Effector CD8-positive, alpha-beta T cell (primary cell): ENCODE measurements at places on chromosomes 12 and 14.

DNA sequence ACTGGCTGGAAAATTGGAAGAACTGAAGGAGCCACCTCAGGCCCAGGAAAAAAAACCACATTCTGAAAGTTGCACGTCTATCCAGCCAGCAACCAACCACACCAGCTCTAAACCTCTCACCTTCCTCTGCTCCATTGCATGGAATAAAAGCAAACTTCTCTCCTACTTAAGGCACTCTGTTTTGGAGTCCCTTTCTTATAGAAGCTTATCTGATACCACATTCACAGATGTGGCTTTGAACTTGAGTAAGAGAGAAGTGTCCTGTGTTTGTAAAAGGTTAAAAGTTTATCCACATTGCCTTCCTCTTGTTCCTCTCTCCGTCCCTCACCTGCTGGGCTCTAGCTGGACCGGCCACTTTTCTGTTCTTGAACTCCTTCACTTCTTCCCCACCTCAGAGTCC is 99.6 kb upstream of the PLXNC1 start:
- no peak for DNase-seq

- DNase-seq: no peak
These were observed 10.4 kb upstream of the SALL2 start for GRCh38 chr14:21536418-21537089.

DNA sequence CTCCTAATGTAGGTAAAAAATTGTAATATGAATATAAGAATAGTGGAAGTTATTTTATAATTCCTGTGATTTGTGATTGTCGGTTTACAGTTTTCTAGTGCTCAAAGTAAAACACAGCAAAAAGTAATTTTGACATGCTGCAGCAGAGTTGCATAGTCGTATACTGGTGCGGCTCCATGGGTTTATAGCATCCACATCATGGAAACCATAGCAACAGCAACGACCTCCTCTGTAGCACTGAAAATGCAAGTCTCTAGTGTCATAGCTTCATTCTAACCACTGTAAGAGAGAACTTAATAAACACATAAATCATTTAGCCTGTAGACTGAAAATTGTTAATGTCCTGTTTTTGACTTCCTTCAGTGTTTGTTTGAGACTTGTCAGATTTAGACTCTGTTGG is 574.3 kb downstream of the KCNH5 start:
- DNase-seq: no peak

DNA sequence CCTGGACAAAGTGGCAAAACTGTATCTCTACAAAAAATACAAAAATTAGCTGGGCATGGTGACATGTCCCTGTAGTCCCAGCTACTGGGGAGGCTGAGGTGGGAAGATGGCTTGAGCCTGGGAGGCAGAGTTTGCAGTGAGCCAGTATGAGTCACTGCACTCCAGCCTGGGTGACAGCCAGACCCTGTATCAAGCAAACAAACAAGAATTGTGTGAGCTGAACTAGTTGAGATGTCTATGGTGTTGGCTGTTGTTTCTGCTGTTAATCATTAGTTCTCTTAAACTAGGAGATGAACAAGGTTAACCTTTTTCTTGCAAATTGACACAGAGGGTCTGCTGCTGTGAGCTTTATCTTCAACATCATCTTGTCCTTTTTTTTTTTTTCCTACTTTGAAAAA is 23.6 kb downstream of the RASSF3 start:
- DNase-seq: no peak

DNA sequence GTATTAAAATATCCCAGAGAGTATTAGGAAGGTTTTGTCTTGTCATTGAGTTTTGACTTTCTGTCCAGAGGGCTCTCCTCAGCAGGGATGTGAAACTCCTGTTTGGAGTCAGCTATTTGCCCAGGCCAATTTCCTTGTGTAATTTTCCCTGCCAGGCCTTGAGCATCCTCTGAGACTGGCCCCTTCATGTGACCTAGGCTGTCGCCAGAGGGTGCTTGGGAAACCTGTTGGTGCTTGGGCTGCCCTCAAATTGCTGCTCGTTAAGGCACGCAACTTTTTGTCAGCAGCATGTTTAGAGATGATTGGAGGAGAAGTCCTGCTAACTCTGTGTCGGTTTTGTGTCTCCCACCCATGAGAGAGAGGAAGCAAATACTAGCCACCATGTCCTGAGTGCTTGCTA is 39.1 kb downstream of the IQSEC3 start:
- DNase-seq: no peak

DNA sequence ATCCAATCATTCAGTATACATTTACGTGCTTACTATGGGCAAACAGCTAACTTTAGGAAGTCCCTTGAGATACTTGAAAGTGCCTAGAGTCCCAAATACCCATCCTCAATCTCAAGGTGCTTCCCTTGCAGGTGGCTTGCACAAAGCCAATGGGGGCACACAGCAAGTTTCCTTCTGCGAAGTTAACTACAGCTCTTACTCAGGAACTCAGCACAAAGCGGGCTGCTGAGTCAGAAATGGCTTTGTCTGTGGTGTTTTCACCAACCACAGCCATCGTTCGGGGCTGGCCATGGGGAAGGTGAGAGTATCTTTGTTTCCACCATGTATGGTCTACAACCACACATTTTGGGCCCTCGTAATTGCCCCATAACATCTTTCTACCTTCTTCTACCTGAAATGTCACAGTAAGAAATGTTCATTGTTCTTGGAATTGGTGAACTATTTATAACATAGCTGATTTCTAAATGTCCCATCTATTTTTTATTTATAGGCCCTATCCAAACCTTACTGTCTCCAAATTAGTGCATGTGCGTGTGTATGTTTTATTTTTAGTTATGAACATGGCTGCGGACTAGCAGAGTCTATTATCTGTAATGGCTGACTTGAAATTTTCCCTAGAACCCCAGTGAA is 13.9 kb downstream of the MFAP5 start:
- DNase-seq: no peak

DNA sequence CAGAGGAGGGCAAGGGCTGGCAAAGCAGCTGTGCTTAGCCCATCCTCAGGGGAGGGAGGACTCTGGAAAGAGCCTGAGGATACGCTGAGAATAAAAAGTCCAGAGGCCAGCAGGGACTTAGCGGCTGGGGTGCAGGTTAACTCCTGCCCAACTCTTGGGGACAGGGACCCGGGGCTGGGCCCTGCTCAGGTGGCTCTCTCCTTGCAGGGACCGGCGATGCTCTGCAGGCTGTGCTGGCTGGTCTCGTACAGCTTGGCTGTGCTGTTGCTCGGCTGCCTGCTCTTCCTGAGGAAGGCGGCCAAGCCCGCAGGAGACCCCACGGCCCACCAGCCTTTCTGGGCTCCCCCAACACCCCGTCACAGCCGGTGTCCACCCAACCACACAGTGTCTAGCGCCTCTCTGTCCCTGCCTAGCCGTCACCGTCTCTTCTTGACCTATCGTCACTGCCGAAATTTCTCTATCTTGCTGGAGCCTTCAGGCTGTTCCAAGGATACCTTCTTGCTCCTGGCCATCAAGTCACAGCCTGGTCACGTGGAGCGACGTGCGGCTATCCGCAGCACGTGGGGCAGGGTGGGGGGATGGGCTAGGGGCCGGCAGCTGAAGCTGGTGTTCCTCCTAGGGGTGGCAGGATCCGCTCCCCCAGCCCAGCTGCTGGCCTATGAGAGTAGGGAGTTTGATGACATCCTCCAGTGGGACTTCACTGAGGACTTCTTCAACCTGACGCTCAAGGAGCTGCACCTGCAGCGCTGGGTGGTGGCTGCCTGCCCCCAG is 2.8 kb downstream of the B3GNT4 start:
- no peak for DNase-seq

- DNase-seq: no peak
These were observed 198.9 kb downstream of the ZFP36L1 start for GRCh38 chr14:68593806-68594536.

- no peak for DNase-seq
These were observed 82.8 kb downstream of the TNFAIP2 start for GRCh38 chr14:103206023-103206481.

DNA sequence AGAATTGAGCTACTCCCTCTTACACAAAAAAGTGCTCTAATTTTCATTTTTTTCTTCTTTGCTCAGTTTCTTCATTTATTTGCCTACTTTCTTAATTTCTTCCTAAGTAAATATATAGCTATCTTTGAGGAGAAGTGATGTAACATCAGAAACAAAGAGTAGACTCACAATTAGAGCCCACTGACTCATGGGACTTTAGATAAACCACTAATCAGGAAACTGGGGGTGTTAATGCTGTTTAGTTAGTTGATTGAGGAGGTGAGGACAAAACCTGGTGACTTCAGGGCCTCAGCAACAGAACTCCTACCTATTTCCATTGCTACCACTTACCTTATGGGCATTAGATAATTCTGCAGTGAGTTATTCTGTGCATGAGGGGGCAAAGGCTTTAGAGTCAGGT is 151.7 kb downstream of the MON2 start:
- DNase-seq: no peak

DNA sequence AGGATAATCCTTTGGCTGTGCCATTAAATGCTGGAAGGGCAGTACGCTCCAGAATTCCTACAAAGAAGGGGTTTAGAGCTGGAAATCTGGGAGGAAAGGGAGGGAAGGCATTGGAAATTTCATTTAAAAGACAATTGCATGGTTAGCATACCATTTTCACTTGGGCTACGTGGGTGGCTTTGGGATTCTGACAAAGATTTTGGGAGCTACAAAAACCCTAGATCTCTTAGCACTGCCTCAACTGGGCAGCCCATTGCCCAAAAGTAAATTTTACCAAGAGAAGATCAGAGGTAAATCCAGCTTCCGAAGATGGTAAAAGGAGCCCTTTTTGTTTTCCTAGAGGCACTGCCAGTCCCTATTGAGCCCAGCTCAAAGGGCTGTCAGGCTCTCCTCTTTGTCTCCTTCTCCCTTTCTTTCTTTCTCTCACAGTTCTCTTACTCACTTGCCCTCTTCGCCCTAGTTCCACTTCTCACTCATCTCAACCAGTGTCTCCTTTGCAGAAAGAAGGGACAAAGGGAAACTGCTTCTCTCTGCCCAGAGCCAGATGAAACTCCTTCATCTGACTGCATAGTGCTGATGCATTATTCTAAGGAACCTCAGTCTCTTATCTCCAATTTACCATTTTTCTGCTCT is 125.4 kb upstream of the PLEKHA5 start:
- no peak for DNase-seq

DNA sequence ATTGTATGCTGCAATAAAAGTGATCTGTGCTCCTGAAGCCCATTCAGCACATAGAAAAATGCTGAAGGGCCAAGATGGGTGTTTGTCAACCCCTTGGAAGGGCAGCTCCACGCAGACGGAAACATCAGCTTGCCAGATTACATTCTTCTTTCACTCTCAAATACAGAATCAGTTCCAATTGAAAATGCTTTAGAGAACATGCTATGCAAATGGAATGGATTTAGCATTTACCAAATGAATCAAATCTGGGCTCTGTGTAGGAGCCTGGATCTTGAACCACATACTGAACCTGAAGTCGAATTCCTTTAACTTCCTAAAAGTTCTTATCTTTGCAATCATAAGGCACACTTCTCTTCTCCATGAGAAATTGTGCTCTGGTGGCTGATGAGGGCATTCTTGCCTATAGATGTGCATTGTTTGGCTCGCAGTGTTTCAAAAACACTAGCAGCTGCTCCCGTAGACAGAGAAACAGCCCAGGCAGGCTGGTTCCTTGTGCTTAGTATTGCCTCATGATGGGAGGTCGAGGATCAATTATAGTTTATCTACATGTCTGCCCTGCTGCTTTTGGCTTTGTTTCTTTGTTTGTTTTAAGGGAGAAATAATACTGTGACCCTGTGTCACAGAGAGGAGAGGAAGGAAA is 489.8 kb upstream of the FLRT2 start:
- DNase-seq: no peak

- DNase-seq: no peak
These were observed 58.0 kb upstream of the RTRAF start for GRCh38 chr14:51931308-51931707.

GRCh38 chr14:29354486-29354885 is 573.2 kb downstream of the PRKD1 start:
- no peak for DNase-seq

DNA sequence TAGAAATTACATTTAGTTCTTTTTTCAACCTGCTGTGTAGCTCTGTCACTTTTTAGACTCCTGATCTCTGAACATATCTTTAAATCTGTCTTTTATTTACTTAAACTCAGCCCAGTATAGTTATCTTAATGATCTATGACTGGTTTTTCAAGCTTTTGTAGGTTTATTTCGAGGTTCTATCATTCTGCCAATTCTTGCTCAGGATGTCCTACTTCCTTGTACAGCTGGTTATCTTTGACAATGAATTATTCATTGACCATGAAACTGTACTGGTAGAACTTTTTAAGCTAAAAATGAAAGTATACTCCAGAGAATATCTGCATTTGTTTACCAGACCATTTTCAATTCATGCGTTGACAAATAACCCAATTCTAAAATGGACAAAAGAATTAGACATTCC is 37.8 kb downstream of the TC2N start:
- no peak for DNase-seq

DNA sequence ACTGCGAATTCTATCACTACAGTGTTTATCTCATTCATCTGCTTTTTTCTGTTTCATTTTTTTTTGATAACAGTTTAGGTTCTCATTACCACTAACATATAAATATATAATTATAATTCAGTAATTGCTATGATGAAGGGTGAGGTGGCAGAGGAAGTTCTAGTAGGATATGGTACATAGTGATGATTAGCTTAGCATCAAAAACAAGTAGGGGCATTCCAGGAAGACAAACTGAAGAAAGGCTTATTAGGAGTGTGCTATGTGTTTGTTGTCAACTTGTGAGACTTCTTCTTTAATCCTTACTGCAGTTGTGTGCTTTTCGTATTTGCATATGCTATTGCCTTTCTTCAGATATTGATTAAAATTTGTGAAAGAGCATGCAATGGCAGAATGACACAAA is 20.6 kb downstream of the FUT8 start:
- DNase-seq: no peak

GRCh38 chr14:68274725-68275124 is 455.1 kb downstream of the RAD51B start:
- DNase-seq: no peak

DNA sequence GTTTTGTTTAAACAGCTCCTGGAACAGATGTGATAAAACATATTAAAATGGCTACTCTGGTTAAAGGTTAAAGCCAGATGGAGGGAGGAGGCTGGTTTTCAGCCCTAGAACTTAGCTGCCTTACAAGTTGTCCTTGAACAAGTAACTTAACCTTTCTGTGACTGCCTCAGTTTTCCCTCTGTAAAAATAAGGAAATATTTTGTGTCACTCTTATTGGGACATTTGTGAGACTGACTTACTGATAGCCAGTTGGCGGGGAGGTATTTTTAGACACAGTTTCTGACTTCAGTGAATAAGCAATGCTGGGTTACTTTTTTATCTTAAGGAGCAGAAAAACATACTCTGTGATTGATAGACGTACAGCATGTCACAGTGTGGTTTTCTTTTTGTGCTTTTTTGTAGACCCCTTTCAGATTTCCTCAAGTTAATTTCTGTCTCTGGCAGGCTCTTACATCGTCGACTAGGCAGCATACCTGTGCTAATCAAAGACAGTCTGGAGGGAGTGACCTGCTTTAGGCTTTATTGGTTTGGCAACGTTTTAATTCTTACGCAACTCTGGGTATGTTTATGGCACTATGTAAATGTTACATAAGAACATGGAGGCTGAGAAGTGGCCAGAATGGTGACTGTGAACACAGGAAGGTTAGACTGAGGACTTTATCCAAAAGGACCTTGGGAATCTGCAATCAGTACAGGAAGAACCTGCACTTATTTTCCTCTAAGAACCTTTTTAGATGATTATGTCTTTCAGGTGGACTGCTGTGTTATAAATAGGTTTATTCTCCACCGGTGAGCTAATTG is 3.3 kb downstream of the ACVR1B start:
- no peak for DNase-seq
